AG04450 (cell line): ENCODE measurements at places on chromosomes 7 and 10.

DNA sequence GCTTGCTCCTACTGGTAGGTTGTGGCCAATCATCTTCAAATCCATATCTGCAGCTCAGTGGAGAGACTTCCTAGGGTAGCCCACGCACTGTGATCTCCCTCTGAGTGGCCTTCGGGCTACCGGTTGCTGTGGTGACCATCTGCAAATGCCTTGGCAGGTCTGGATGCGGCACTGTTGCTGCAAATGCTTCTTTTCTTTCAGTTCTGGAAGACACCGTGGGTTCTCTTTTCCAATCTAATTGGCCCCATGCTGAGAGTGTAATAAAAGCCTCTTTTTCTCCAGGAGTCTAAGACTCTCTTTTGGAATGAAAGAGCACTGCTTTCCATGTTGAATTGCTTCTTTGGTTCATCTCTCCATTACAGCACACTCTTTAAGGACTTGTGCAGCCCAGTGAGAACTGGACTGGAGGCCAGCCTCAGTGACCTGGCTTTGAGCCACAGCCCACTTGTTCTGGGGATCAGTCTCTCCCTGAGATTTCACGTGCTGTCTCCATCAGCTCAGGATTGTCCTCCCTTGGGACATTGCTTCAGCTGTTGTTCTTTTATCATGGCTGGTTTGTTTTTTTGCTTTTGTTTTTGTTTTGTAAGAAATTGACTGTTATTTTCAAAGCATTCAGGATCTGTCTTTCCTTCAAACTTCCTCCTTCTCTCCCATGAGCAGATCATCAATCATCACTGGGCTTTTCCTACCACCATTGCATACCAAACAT, 286.6 kb downstream of the BMPER start:
- DNase-seq: no peak

GRCh38 chr7:16347827-16348192, 73.5 kb downstream of the CRPPA start:
- no peak for DNase-seq

DNA sequence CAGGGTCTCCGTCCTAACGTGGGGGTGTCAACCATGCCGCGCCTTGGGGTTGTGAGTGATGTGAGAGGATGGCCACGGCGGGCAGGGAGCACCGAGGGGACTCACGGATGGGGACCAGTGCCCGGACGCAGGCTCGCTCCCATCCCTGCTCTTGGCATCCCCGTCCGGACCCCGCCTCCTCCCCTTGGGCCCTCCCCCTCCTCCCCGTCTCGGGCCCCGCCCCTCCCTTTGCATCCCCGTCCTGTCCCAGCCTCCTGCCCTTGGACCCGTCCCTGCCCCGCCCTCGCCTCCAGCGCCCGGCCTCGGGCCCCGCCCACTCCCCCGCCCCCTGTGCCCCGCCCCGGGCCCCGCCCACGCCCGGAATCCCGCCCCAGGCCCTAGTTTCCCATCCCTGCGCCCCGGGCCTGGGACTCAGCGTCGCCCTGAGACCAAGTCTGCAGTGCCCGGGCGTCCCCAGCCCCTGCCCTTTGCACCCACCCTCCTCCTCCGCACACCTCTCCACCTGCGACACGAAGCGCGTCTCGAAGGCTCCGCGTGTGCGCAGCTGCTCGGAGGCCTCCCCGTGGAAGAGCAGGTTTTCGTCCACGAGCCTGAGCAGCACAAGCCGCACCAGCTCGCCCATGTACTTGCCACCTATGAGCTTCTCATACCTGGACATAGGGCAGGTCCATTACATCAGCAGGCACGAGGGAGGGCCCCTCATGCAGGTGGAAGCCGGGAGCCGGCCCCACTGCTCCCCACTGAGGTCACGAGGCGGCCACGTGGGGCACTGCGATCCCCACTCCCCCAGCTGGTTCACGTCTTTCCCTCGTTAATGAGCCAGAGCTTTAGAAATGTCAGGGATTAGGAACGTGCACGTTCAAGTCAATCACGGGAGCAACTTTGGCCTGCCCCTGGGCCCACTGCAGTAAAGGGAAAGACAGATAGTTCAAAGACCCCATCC, 5.1 kb upstream of the MYL7 start:
- no peak for DNase-seq

GRCh38 chr10:24722676-24723385, 856 bp downstream of the ARHGAP21 start:
- no peak for DNase-seq

DNA sequence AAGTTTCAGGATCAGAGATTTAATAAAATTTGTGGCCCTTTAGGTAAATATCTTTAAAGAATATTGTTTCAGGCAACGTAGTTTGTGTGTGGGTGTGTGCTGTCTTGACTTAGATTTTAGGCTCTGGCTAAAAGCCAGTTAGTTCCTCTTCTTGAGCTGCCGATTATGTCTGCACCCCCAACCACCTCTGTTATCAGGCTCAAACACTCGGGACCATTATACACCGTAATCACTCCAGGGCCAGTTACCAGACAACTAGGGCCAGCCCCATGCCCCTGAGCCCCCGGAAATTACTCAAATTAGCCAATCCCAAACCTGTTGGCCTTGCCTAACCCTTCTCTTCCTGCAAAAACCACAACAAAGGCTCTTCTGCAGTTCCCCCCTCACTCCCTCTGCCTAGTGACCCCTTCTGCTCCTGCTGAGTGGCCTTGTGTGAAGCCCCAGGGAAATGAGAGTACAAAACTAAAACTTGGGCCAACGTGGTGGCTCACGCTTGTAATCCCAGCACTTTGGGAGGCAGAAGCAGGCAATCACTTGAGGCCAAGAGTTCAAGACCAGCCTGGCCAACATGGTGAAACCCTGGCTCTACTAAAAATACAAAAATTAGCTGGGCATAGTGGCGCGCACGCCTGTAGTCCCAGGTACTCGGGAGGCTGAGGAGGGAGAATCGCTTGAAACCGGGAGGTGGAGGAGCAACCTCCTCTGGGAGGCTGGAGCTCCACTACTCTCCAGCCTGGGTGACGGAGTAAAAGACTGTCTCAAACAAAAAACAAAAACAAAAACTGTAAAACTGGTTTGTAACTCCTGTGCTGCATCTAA, 9.2 kb upstream of the HNRNPF start:
- no peak for DNase-seq

- peak; percentile 41 for DNase-seq
Measured at GRCh38 chr10:103637927-103638557, 144.5 kb downstream of the NEURL1 start.

DNA sequence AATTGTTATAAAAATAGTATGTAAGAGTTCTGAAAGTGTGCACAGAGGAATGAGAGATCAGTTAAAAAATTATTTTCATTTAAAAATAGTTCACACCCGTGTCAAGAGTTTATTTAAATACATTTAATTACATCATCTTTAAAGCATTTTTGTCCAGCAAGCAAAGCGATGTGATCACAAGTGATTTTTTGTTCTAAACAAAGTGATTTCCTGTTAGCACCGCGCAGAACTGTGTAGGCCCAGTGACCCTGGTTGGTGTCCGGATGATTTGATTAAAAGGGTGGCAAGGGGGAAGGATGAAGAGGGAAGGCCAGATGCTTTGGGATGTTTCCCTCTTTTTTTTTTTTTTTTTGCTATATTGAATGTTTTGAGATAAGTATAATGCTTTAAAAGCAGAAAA, 227.8 kb upstream of the PITRM1 start:
- peak; percentile 8 for DNase-seq

DNA sequence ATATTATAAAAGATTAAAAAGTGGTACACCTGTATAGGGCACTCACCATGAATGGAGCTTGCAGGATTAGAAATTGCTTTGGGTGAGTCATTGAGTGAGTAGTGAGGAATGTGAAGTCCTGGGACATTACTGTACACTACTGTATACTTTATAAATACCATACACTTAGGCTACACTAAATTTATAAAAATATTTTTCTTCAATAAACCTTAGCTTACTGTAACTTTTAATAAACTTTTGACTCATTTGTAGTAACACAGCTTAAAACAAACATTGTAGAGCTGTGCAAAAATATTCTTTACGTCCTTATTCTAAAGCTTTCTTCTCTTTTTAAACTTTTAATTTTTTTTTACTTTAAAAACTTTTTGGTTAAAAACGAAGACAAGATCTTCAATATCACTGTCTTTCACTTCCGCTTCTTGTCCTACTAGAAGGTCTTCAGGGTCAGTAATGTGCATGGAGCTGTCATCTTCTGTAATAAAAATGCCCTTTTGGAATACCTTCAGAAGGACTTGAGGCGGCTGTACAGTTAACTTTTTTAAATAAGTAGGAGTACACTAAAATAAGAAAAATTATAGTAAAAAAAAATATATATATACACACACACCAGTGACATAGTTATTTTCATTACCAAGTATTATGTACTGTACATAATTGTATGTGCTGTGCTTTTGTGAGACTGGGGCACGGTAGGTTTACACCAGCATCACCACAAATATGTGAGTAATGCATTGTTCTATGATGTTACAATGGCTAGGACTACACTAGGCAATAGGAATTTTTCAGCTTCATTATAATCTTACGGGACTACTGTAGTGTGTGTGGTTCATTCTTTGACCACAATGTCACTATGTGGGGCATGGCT, 3.5 kb downstream of the STK31 start:
- peak; percentile 67 for DNase-seq

- DNase-seq: no peak
Measured at GRCh38 chr7:157738066-157738460, 401.3 kb downstream of the DNAJB6 start.

DNA sequence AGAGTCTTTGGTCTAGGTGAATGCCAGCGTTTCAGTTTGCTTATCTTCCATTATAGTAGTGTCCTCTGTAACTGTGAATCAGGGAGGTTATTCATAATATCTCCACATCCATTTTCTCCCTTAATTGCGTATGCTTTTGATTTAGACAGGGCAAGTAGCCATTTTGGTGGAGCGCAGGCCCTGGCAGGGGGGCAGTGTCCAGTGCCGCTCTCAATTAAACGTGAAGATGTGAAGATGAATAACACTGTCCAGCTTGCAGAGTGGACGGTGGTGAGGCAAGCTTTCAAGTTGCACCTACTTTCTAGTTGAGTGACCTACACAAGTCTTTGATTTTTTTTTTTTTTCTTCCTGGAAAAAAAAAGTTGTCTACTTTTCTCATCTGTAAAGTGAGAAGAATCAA, 4.5 kb downstream of the TSPAN14 start:
- no peak for DNase-seq

DNA sequence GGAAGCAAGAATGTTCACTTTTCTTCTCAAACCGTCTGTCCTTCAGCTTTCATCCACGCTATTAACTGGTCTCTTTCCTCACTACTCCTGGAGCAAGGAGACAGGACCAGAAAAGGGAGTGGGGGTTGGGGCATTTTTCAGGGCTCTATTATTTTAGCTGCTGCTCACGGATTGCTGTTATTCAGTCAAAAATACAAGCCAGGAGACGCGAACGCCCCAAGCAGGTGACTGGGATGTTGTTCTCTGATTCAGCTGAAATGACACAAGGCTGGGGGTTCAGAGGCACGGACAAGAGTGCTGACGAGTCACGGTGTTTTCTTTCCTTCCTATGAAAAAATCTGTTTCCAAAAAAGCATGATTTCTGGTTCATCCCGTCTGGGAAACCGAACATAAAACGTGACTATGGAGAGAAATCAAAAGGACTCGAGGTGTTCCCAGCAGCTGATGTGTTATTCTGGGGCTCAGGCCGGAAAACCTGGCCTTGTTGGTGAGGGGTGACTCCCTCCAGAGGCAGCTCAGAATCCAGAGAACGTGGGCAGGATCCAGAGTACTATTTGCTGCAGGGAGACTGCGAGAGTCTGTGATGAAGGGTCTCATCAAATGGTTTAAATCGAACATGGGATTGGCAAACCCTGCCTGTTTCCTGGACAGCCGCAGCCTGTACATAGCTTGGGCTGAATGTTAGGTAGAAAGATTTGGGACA, 3.5 kb upstream of the INHBA start:
- DNase-seq: no peak

DNA sequence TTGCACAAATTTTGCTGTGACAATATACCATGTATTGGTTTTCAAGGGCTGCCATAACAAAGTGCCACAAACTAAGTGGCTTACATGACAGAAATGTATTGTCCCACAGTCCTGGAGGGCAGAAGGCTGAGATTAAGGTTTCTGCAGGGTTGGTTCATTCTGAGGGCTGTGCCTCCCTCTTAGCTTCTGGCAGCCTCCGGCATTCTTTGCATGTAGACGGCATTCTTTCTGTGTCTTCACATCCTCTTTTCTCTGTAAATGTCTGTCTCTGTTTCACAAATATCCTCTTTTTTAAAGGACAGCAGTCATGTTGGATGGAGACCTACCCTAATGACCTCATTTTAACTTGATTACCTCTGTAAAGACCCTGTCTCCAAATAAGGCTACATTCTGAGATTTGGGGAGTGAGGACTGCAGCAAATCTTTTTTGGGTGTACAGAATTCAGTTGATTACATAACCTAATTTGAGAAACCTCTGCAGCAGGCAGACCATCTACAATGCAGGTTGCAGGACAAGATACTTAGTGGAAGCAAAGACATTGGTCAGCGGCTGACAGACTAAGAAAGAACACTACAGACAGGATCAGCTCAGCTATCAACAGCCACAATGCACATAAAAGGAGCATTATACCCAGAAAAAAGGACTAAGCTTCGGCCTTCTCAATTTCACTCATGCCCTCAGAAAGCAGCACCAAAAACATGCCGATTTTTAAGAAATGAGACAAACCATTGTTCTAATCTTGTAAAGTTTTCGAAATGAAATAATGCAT, 84.6 kb upstream of the FAM3C start:
- DNase-seq: no peak

DNA sequence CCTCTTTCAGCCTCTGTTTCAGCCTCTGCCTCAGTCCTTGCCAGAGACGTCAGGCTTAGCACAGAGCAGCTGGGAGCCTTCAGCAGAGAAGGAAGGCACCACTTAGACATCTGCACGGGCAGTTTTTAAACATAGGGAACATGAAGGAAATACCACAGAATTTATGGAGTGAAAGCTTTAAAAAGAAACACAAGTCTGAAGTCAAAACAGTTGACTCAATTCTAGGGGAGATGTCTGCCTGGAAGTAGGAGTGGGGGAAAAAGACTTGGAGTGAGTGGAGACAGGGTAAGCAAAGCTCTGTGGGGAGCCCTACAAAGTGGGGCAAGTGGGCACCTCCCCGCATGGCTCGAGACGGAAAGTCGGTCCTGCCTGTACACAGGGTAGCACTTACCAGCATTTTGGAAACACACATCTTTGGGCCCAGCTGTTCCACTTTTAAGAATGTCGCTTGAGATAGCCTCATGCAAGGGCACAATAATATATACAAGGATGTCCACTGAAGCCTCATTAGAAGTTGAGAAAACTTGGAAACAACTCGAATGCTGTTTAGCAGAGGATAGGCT, 5.0 kb upstream of the TBXAS1 start:
- DNase-seq: peak; percentile 68

GRCh38 chr10:48509974-48510692, 94.7 kb downstream of the ARHGAP22 start:
- no peak for DNase-seq

DNA sequence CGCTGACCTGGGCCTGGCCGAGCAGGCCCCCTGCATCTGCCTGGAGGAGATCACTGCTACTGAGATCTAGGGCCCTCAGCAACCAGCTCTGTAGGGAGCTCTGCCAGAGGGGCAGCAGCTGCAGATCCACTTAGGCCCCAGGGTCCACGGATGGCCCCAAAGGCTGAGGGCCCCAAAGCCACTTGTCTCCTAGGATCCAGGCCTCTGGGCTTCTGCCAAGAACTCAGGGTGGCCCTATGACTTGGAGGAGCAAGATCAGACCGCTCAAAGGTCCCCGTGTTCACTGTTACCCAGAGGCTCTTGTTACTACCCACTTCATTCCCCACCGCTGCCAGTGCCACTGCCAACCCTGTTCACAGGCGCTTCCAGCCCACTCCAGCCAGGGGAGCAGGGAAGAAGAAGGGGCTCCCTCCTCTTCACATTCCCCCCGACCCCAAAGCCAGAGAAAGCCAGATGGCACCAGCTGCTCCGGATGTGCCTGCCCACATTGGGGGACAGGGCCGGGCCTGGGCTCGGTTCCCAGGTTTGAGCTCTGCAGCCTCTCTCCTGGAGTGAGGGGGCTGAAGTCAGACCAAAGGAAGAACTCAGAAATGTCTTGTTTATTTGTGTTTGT, 7.6 kb downstream of the LZTS2 start:
- no peak for DNase-seq
